ENCODE measurements at places on chromosomes 3 and 15.

DNA sequence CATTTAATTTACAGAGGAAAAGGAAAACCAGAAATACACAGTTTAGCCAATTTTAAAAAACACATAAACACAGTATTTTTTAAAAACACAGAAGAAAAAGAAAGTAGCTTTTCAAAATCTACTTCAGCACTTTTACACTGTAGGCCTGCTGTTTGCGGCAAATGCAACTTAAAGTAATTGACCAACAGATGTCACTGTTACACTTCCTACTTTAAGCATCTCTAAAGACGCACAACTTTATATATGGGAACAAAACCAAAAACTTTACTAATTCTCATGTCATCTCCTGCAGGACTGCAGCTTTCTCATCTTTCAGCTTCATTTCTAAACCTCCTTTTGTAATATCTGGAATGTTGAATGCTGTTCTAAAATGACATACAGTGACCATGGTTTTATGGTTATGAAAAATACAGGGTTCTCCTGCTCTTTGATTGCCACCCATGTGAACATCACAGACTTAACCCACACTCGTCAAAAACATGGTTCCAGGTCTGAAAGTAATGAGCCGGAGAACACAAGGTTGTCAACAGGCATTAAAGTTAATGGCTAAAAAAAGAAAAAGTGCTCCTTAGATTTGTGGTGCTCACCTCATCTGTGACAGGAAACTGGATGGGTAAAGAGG is 107.9 kb downstream of the FMN1 start:
- DNase-seq = peak; percentile 11

- DNase-seq = peak; percentile 41
Observed at GRCh38 chr15:74950078-74950908, 6.3 kb downstream of the RPP25 start.

DNA sequence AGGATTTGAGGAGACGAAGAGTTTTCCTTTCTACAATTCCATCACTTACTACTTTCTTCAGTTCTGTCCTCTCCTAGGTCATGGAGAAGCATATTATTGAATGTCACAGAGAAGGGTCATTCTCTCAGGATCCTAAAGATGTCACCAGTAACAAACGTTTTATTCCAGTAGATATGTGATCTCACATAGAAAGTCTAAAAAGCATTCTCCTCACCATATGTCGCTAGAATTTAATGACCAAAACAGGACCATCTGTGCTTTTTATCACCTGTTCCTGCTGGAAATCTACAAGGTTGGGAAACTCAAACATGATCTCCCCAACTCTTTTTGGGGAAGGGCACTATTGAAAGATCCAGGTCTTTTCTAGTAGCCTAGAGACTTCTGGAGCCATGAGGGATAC is 24.0 kb upstream of the FRMD5 start:
- DNase-seq = no peak

- no peak for DNase-seq
Observed at GRCh38 chr3:122094125-122094524, 39.0 kb downstream of the CD86 start.

- no peak for DNase-seq
Observed at GRCh38 chr3:106814231-106814630, 563.0 kb upstream of the CCDC54 start.

- peak; percentile 62 for DNase-seq
Observed at GRCh38 chr3:160707187-160707794, 30.3 kb downstream of the ARL14 start.

DNA sequence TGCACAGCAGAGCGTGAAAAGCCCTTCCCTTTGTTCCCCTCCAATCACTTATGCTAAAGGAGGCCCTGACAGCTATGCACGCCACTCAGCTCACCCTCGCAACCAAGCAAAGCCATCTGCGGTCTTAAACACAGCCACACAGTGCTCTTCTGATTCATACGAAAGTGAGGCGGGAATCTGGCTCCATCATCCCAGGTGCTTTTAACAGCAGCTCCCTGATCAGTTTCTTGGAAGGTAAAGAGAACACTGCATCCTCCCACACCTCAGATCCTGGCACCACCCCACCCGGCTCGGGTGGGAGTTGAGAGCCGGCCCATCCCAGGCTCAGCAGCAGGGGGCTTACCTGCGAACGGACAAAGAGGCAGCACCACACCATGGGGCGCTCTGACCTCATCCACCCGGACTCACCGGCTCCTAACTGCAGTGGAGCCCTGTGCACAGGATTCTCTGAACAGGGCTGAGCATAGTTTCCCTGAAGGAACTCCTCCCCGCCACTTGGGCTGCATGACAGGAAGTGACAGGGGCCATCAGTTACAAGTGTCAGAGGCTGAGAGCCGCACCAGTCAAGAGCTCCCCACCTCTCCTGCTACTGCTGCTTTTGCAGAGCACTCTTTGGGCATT is 114.3 kb upstream of the ARHGEF3 start:
- no peak for DNase-seq

DNA sequence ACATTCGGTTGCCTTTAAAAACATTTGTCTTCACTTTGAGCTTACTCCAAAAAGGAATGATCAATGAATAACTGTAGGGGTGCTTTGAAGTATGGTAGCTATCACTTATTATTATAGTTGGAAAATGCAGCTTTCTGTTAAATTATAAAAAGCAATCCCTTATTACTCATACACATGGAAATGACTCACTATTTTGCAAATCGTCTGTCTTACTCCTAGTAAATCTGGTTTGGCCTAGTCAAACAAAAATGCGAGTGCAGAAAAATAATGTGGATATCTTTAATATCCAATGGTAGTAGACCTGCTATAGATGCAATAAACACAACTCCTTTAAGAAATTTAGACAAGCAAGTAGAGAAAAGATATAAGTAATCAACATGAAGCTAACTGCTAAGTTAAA is 112.5 kb downstream of the ZIC1 start:
- no peak for DNase-seq

GRCh38 chr3:113117511-113118234 is 93.7 kb upstream of the BOC start:
- DNase-seq = no peak

GRCh38 chr3:23576379-23576959 is 229.3 kb upstream of the UBE2E1 start:
- DNase-seq = peak; percentile 81

GRCh38 chr3:58421004-58421403 is 12.6 kb downstream of the PDHB start:
- no peak for DNase-seq

DNA sequence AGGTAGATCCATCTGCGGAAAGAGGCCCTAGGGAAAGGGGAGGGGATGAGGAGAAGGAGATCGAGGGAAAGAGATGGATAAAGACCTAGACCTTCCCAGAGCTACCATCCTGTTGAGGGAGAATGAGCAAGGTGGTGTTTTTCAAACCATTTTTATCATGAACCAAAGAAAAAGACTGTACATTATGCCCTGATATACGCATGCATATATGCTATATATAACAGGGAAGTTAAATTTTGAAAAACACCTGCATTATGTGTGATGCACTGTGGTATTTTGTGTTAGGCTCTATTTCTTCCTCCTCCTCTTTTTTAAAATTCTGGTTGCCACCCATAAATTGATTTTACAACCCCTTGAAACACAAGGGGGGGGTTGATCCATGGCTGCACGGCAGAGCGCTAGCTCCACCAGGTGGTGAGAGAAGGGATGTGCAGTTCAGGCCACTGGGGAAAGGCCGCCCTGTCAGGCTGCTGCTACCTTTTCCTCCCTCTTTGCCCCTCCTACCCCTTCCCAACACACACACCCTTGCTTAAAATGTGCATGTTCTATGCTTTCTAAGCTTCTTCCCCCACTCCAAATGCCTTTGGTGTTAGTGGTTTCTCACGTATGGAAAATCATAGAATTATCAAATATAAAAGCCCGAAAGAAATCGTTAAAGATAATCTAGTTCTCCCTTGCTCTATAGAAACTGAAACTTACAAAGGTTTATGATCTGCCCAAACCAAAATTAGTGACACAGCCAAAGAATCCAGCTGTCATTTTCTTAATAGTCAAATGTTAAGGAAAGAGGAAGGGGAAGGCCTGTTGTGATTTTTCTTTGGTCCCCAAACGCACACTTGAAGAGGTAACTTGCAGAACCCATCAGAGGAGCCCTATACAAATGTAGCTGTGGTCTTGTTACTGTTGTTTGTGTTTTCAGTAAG is 262.0 kb upstream of the UMPS start:
- peak; percentile 2 for DNase-seq
